ENCODE measurements at places on chromosomes 1 and 21.

DNA sequence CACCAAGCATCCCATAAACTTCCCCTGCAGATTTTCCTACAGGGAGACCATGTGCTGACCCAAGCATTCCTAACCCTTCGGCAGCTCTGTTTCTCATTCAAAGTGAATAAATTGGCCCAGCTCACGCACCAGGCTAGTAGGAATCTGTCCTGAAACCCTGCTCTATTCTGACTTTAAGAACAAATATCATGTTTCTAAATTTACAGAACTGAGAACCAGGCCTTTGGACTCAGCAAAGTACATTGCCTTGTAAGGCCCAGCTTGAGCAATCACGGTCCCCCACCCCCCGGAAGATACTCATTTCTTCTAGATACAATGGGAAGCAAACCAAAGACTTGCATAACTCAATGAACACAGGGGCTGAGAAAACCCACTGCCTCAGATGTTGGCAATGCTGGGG is 160.1 kb upstream of the NFIA start:
- DNase-seq = no peak

GRCh38 chr21:14734833-14735232 is 188.7 kb upstream of the SAMSN1 start:
- no peak for DNase-seq

DNA sequence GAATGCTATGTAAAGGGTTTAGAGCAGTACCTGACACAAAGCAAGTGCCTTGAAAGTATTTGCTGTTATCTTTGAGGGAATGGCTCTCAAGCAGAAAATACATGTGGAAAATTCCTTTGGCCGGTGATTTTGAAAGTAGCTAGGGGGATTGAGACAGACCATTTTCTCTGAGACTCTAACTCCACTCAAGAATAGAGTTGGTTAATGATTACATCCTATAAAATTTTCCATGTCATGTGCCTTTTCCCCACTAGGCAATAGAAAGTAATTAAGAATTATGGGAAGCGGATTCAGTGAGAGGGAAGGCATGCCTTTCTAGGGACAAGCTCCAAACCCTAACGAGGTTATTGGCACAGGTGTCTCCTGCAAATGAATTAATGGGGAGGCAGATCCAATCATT is 276.0 kb downstream of the GPATCH2 start:
- DNase-seq = no peak

DNA sequence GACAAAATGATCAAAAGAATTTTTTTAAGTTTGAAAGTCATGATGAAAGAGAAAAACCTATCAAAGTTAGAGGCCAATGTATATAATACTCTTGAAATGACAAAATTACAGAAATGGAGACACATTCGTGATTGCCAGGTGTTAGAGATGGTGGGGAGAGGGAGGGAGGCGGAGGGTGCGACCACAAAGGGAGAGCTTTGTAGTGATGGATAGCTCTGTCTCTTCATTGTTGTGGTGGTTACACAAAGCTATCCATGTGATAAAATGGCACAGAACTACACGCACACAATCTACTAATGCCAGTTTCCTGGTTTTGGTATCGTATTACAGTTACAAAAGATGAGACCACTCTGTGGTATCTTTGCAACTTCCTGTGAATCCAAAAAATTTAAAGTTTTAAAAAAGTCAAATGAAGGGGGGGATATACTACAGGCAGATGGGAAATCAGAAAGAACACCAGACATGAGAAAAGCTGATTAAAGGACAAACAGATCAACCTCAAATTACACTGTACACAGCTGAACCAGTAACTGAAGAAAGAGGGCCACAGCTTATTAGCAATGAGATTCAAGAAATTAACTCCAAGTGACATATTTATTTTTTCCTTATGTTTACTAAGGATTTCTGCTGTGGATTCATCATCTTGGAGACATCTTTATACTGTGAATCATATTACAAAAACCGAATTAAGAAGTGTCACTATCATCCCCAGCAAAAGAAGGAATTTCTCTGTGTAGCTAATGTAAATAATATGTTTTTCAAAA is 199.1 kb downstream of the SLC45A1 start:
- DNase-seq = no peak

GRCh38 chr1:38831731-38832369 is 27.7 kb downstream of the RRAGC start:
- peak; percentile 43 for DNase-seq

DNA sequence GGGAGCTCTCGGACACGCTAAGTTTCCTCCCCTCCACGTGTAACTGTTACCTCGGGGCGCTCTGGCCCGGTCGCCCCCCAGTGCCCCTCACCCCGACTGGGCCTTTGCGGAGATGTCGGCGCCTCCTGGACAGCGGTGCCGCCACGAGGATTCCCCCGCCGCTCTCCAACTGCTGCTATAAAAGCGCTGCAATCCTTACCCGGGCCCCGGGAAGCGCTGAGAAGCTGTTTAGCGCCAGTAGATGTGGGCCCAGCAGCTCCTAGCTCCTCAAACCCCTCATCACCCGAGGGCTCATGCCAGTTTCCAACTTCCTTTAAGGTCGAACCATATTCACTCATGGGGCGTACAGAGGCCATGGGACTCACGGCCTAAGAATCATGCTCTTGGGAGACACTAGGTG is 361 bp upstream of the LMX1A start:
- no peak for DNase-seq

GRCh38 chr1:110454328-110454727 is 3.4 kb downstream of the PROK1 start:
- DNase-seq = no peak

GRCh38 chr1:118947790-118948189 is 40.4 kb downstream of the TBX15 start:
- peak; percentile 74 for DNase-seq

DNA sequence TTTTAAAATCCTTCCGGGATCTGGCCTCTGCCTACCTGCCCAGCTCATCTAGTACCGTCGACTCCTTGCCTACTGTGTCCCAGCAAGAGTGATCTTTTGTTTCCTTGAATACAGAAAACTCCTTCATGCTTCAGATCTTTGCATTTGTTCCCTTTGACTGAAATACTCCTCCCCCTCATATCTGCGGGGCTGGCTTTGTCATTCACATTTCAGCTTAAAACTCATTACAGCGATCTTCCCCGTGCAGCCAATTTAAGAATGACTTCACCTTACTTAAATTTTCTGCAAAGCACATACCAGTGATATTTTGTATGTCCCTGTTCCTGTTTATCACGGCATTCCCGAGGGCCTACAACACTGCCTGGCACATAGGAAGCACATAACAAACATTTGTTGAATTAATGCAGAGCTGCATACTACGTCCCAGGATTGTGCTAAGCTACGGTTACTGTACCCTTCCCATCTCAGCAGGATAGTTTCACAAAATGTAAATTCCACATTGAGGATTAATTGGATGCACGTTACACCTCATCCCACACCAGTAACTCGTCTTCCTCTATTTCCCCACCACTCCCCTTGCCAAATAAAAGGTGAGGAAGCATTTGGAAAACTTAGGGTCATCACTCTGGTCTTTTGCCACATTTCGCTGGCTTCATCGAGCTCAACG is 837 bp upstream of the DESI2 start:
- DNase-seq = no peak

DNA sequence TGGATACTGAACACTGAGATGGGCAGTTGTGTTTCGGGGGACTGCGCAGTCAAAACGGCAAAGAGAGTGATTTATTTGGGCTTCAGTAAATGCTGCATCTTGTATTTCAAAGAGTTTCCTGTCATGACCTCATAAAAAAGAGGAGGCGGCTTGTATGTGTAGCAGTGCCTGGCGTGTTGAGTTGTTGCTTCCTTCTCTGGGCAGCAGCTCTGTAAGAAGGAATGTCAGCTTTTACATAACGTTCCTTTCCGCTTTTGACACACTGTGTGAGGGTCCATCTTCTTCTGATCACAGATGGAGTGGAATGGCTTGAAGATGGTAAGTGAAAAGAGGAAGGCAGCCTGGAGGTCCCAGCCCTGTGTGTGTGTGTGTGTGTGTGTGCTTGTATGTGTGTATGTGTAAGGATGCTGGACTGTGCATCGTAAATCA is 941 bp downstream of the ELAVL4 start:
- DNase-seq = no peak

DNA sequence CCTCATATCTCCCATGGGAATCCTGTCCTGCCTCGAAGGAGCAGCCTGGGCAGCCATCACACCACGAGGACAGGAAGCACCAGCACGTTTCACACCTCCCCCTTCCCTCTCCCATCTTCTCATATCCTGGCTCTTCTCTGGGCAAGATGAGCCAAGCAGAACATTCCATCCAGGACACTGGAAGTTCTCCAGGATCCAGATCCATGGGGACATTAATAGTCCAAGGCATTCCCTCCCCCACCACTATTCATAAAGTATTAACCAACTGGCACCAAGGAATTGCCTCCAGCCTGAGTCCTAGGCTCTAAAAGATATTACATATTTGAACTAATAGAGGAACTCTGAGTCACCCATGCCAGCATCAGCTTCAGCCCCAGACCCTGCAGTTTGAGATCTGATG is 8.7 kb downstream of the SLAMF8 start:
- DNase-seq = no peak

DNA sequence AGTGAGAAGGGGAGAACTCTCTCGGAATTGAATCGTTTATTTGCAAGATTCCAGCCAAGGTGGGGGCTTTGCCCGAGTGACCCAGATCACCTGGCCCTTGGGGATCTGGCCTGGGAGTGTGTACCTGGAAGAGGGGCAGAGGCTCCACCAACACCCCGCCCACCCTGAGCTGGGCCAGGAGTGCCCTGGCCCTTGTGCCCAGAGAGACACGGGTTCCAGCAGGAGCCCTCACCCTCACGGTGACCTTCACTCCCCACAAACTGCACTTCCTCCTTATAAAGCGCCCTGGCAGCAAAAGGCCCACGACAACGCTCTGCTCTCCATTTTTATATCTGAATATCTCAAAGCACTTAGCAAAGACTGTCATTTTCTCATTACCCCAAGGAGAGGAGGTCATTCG is 16.6 kb downstream of the CASZ1 start:
- no peak for DNase-seq

DNA sequence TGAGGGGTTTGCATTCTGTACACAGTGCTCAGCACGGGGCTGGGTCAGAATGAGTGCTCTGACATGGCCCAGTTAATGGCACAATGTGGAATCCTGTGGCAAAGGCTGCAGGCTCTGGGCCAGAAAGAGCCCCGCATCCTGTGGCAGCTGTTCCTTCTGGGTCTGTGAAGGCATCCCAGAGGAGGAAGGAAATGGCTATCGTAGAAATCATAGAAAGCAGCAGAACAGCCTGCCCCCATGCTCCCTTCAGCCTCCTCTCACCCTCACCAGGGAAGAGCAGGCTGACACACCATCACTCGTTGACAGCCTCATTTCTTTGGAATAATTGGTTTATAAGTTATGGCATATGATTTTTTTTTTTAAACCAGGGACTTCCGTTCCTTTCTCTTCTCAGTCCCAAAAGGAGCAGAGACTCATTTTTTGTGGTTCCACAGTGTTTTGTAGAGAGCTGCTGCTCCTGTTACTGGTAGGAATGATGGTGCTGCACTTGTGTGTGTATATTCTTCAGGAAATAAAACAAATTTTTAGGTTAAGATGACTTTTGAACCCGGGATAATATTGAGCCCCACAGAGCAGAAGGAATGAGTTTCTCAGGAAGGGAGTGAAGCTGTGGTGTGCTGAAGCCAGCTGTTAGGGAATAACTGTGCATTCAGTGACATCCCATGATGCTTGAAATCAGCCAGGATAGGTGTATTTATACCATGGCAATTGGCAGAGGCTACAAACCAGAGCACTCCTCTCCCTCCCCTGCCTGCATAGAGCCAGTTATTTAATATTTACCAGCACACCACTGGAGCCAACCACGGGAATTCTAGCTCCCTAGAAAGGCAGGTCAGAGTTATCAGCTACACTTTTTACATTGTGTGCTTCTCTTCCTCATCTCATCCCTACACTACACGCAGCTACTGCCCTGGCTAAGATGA is 32.0 kb downstream of the PLXNA2 start:
- DNase-seq = no peak

GRCh38 chr1:168178227-168178637 is 530 bp upstream of the TIPRL start:
- DNase-seq = no peak

DNA sequence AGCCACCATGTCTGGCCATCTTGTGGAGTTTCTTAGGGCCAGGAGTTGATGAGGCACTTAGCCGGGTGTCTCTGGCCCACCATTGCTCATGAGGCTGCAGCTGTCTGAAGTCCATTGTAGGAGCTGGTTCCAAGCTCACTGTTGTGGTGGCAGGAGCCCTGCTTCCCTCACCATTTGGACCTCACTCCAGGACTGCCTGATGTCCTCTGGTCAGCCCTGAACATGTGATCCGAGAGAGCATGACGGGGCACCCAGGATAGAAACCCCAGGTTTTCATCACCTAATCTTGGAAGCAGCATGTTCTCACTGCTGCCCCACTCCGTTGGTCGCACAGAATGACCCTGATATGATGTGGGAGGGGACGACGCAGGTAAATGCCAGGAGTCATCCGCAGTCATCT is 56.2 kb upstream of the FAM3B start:
- DNase-seq = no peak

- no peak for DNase-seq
Measured at GRCh38 chr1:96792220-96792619, 70.6 kb downstream of the PTBP2 start.
